ENCODE measurements at places on chromosomes 2 and 18.

DNA sequence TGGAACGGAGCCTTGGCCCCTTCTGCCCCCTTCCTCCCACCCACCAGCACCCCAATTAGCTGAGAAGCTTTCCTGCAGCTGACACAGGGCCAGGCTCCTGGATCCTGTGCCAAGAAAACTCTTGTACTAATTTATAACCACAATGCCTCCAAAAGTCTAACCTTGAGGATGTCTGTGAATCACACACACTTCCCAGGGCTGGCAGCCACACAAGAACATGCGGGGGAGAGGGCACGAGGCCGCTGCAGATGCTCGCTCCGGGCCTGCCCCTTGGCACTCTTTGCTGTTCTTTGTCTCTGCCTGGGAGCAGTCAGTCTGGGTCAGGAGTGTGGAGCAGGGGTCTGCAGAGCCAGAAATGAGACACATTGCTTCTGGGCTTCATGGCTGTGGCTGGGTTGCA lies 62.7 kb upstream of the KIF5C start:
- no peak for DNase-seq

GRCh38 chr2:27965841-27966240 lies 75.3 kb downstream of the BABAM2 start:
- no peak for DNase-seq

DNA sequence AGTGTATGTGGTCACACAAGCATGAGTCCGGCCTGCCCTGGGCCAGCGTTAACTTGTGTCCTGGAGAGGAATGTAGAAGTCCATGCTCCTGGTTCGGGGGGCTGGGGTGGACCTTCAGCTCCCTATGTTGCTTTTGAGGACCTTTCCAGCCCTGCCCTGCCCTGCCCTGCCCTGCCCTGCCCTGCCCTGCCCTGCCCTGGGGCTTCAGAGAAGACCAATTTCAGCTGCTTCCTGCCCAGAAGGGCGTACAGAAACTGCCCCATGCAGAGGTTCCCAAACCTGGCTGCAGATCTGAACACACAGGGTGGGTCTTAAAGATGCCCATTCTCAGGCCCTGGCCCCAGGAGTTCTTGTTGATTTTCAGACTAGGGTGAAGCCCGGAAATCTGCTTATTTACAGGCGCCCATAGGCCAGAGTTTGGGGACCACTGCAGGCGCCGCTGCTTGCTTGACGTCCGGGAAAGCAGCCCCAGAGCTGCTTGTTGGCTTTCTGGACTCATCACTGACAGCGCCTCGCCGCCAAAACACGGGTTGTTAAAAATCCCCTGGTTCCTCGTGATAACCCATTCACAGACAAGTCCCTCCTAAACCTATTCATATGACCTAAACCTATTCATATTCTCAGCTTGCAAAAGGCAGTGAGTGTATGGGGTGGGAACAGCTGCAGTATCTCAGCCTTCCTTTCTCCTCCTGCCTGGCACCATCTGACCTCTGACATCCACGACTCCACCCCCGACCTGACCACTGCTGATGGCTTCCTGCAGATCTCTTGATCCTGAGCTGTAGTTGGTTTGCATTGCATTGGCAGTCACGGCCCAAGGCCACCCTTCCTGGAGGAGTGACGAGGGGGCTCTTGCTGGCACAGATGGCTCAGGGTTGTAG lies 198.3 kb downstream of the GLI2 start:
- no peak for DNase-seq

- DNase-seq, result no peak
Measured at GRCh38 chr2:36748166-36748565, 51.7 kb downstream of the VIT start.

DNA sequence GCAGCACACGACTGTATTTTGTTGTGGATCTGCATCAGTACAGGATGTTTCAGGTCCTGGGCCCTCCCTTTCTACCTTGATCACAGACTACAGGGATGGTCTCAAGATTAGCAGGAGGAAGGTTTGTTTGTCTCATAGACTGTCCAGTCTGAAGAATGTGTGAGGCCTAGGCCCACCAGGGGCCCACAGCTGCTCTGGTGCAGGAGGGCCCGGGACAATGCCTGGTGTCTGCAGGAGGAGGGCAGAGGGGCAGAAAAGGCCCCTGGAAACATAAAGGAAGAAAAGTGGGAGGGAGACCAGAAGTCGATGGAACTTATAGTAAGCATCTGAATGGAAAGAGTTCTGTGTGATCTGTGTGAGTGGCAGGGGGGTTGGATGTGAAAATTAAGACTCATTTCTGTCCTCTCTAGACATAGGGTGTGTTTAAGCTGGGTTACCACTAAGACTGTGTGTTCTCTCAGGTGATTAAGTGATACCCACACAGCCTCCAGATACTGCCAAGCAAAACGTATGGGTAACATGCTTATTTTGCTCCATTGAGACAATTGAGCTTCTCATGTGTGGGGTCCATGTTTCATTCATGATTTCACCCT lies 33.4 kb upstream of the LPIN2 start:
- DNase-seq, result no peak

DNA sequence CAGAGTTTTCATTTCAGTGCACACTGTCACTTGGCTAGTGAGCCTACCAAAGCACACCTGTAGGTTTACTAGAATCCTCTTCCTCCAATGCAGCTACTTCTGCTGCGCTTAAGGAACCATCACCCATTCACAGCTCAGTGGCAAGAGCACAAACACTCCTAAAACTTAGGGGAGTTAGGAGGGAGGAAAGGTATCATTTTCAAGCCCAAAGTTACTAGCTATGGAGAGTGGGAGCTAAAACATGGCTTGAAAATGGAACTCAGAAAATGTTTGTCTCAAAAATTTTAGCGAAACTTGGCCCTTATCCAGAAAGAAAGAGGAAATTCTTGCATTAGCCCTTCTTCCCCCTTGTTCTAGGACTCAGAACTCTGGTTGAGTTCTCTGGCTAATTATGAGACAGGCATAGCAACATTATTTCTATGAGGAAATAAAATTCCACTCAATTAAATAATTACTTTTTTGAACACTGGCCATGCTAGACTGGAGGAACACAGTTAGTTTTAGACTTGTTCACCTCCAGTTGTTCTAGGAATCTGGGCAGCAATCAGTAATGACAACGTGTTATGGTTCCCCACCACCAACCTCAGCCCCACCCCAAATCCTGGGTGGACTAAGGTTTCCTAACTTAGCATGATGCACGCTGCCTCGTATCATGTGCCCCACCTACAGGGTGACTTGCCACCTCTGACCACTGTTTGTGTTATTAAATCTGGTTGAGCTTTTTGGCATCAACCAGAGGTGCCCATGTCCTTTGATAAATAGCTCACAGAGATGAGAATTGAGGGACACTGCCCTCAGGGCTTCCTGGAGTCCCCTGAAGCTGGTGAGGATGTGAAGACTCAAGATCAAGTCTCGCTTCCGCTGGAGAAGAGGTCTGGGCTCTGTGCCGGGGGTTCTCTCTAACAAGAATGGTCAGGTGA lies 32.8 kb downstream of the LPIN2 start:
- no peak for DNase-seq

DNA sequence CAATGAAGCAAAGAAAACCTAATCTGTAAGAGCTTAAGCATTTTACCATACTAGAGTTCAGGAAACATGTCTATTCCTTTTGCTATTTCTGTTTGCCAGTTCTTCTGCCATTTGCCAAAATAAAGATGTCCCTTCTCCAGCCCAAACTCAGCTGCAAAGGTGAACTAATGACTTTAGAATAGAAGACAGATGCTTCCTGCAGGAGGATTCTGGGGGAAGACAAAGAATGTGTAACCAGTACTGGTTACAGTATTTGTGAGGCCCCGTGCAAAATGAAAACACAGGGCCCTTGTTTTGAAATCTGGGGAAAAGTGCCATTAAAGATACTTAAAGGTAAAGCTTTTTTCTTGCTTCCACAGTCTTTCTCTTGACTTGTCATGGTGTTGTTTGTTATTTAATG lies 34.3 kb upstream of the MTX2 start:
- no peak for DNase-seq

GRCh38 chr2:65863713-65864112 lies 431.3 kb upstream of the SPRED2 start:
- DNase-seq, result no peak

- no peak for DNase-seq
Measured at GRCh38 chr2:97267411-97268074, 154.6 kb downstream of the ANKRD36 start.

- no peak for DNase-seq
Measured at GRCh38 chr2:181399027-181399426, 58.2 kb upstream of the ITGA4 start.

DNA sequence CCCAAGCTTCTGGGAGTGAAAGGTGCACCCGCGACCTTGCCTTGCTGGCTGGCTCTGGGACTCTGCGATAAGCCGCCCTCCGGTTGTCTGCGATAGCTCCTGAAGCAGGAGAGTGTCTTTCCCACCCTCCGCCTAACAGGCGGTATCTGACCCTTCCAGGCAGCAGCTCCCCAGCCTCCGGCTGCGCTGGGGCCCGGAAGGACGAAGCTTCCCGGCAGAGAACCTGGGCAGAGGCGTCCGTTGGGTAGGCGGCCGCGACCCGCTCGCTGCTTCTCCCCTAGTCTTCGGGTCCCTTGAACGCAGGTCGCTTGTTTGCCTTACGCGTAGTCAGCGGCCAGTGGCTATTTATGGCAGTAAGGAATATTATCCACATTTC lies 446 bp upstream of the RHBDD1 start:
- DNase-seq, result peak; percentile 58

GRCh38 chr2:236223675-236224074 lies 40.5 kb downstream of the ASB18 start:
- DNase-seq, result no peak

GRCh38 chr2:202116691-202117090 lies 43.6 kb downstream of the KIAA2012 start:
- DNase-seq, result no peak

- DNase-seq, result no peak
Measured at GRCh38 chr18:25223211-25223610, 128.8 kb downstream of the ZNF521 start.

DNA sequence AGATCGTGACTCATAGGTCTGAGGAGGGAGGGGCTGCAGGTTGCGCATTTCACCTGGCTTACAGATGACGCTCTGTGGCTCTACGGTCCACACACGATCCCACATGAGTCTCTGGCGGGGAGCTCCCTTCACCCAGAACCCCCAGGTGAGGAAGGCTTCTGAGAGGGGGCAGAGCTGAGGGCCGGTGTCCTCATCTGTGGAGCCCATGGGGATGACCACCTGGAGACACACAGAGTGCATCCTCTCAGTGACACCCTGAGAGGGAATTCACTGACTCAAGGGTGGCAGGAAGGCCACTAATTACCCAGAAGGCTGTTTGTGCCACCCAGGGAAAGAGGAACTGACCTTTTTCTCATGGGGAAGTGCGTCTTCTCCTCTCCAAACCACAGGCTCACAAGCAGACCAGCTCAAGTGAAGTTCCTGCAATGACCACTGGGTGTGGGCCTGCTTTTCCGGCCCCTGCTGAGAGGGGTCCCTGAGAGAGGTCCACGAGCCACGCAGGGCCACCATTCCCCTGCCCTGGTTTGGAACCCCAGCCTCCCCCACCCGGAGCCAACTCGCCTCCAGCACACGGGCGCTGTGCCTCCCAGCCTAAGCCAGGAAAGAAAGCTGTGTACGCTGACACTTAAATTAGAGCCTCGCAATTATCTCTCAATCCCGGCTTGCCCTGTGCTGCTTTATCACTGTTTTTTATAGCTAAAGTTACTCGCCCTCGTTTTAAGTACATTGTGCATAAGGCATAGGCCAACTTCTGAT lies 114.1 kb downstream of the BCL11A start:
- DNase-seq, result no peak

DNA sequence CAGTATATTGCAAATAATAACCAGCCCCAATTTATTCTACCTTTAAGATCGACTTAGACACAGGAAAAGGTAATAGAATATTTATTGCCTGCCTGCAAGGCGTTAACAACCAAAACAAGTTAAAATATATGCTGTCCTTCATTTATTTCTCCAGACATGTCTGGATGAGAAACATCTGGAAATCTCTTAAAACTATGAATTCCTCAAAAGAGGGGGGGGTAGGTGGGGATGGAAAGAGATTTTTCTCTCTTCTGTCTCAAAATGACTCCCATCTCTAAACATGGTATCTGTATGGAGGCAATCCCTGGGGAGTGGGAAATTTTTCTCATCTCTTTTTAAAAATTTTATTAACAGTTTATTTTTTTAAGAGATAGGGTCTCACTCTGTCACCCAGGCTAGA lies 113.0 kb downstream of the CDH2 start:
- DNase-seq, result no peak

GRCh38 chr2:53969285-53969967 lies 1.4 kb downstream of the PSME4 start:
- peak; percentile 5 for DNase-seq

DNA sequence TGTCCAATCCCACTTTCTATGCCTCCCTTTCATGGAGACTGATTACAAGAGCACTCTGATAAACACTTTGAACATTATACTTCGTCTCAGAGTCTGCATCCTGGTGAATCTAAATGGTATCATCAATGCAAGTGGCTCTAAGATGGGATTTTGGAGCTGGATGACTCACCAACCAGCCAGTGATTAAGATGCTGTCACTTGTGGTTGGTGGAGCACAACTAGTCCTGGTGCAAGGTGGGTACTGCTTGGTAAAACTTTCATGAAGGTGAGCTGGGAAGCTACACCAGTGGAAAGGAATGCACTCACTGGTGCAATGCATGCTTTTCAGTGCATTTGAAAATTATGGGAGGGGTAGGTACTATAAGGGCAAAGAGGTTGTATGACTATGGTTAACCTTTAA lies 137.7 kb upstream of the TRIB2 start:
- no peak for DNase-seq

GRCh38 chr18:9380101-9380500 lies 45.5 kb downstream of the TWSG1 start:
- peak; percentile 14 for DNase-seq

- DNase-seq, result no peak
Measured at GRCh38 chr2:128610496-128610895, 291.8 kb upstream of the HS6ST1 start.

- no peak for DNase-seq
Measured at GRCh38 chr2:84527137-84528129, 11.1 kb downstream of the DNAH6 start.

- DNase-seq, result no peak
Measured at GRCh38 chr2:99695944-99696253, 206.1 kb upstream of the REV1 start.

- DNase-seq, result no peak
Measured at GRCh38 chr2:234111523-234111922, 61.0 kb downstream of the SPP2 start.

GRCh38 chr2:3212984-3213383 lies 164.6 kb downstream of the EIPR1 start:
- no peak for DNase-seq

GRCh38 chr2:190149908-190150307 lies 87.4 kb upstream of the MSTN start:
- no peak for DNase-seq

DNA sequence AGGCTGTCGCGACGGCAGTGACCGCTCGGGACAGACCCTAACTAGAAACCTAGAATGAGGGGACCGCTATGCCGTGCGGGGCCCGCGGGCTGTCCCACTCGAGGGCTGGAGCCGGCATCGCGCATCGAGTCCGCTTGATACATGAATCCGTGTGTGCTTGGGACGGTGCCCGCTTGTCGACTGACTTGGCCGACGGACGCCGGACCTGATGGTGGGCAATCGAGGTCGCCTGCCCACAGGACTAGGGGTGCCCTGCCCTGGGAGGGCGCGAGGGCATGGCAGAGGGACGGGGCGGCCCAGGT lies 749 bp upstream of the PTMA start:
- DNase-seq, result no peak
